ENCODE measurements at places on chromosomes 4 and X.
A peak's percentile ranks its signal among the peaks of the same experiment; 100 is the strongest.

- DNase-seq: no peak
Measured at GRCh38 chrX:25754399-25754798, 383.7 kb upstream of the MAGEB18 start.

DNA sequence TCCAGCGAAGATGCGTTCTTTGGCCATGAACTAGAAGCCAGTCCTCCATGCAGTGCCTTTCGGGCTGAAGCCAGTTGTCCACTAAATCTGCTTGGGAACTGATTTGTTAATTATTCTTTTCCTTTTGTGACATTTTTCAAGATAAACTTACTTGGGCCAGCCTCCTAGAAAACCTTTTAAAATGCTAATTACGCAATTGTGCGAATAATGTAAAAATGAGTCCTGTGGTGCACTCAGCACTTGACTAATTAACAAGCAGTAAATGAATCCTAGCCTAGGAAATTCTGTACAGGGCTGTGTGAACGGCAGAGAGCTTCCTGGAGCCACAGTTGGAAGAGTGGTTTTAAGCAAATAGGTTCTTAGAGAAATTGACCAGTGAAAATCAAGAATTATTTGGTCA lies 149.9 kb upstream of the SCML1 start:
- no peak for DNase-seq

DNA sequence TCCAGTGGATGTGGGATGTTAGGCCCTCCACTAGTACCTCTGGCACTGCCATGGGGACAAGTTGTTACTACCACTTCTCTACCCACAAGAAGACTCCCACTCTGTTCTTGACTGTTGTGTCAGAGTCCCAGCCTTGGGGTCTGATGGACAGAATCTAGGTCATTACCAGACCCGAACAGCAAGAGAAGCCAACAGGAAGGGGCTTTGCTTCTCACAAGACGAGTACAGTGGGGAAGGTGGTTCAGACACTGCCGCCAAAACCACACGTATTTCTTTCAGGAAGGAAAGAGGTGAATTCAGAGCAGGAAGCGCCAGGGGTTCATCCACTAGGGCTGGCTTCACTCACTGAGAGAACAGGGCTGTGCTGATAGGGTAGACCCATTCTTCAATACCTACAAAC lies 161.3 kb upstream of the KIT start:
- no peak for DNase-seq

GRCh38 chr4:101701551-101701950 lies 89.0 kb upstream of the BANK1 start:
- no peak for DNase-seq

- no peak for DNase-seq
Measured at GRCh38 chr4:52244848-52245247, 193.7 kb downstream of the SPATA18 start.

GRCh38 chr4:174198828-174199227 lies 84.6 kb downstream of the FBXO8 start:
- no peak for DNase-seq

- no peak for DNase-seq
Measured at GRCh38 chrX:133402042-133402453, 13.2 kb downstream of the GPC4 start.

DNA sequence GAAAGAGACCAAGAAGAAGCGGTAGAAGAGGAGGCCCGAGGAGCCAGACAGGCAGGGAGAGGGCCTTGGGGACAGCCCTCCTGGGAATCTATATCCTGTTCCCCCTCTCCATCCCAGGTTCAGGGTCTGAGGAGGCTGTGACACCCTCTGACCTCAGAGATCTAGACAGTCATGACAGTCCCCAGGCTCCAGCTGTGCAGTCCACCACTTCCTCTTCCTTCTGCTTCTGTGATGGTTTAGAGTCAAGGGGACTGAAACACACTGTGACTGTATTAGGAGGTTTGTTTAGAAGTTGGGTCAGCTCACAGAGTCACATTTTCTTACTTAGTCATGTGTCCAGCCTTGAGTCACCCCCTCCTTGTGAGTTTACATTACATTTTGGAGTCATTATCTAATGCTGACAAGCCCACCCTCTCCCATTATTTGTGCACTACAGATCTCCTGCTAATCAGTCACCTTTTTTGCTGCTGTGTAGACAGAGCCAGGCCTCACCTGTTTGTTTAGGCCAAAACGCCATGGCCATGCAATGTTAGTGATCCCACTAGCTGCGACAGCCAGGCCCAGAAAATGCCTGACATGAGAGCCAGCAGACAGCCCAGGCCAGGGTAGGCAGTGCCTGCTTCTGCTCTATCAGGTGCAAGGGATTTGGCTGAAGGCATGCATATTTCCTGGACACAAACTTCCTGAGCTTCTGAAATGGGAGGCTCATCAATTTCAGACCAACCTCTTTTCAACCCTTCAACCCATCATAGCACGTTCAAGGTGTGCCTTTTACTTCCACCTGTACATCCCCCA lies 26.0 kb downstream of the MANBA start:
- DNase-seq: peak; percentile 11

DNA sequence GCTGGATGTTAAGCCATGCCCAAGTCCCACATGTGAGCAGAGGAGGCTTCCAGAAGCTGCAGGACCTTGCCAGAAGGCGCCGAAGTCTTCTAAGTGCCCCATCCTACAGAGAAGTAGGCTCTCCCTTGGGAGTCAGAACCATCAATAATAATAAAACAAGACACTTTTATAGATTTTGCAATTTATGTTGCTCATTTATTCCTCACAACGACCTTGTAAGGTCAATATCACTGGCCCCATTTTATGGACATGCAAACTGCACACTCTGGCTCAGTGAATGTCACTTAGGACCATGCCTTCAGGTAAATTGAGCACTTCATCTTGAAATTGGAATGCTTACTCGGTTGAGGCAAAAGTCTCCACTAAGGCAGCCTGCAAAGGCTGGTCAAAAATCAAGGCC lies 170.4 kb downstream of the BCOR start:
- DNase-seq: no peak

Measured in CMK (cell line).